Activated T-helper 1 cell treated with anti-CD3 and anti-CD28 coated beads, Interleukin-2, amount 50 U/mL, for 16 hours (primary cell): ENCODE measurements at places on chromosomes 7 and 10.

DNA sequence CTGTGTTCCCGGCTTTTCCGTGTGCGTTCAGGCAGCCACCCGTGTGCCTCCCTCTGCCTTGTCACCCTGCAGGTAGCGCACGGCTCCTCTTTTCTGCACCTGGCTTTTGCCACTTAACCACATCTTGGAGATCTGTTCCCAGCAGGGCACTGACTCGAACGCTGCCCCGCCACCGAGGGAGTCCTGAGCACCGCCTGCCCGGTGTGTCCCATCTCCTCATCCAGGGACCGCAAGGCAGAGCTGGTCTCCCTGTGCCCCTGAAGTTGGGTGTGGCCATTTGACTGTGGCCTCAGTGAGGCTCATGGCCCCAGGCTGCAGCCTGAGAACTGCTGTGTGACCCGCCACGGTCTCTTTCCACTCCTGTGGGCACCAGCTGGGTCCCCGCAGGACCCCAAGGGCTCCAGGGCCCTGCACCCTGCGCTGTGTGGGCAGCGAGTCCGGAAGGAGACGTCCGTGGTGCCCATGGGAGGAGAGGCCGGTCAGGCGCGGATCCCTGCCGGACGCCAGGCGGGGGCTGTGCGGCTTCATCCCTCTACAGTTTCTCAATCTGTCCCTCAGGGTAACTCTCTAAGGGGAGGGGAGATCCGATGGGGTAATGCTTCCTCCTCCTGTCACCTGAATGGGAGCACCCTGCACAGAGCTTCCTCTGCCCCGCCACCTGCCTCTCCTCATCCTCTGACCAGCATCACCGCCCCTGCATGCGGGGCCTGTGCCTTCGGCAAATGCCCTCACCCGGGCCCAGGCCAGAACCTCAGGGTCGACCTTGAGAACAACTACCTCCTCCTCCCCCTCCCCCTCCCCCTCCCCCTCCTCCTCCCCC is 1.8 kb upstream of the INTS1 start:
- no peak for DNase-seq

DNA sequence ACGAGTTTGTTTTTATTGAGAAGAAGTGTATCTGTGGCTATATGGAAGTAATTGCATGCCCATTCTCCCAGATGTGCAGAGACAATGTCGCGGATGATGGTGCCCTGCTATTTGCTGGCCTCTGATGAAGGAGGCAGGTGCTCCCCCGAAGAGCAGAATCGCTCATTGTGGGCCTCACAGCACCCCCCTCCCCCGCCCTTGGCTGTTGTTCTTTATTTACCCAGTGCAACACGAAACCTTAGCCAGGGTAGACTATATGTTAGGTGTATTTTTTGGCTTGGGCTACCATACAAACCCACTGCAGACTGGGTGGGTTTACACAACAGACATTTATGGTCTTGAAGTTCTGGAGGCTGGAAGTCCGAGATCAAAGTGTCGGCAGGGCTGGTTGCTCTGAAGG is 3.4 kb upstream of the ADCY1 start:
- DNase-seq = no peak

DNA sequence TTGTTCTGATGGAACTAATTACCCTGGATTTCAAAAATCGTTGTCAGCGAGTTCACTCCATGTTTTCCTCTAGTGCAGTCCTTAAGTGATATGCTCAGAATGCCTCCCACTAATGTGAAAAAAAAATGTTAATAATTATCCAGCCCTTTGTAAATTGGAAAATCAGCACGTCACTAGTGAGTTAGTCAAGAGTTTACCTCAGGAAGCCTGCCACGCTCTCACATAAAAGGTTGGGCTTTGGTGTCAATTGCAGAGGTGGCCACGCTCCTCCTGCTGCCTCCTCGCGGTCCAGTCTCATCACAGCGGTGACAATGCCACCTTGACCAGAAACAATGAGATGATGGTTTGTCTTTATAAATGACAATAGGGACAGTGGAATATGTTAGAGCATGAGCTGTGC is 22.5 kb downstream of the UPP1 start:
- DNase-seq = no peak

DNA sequence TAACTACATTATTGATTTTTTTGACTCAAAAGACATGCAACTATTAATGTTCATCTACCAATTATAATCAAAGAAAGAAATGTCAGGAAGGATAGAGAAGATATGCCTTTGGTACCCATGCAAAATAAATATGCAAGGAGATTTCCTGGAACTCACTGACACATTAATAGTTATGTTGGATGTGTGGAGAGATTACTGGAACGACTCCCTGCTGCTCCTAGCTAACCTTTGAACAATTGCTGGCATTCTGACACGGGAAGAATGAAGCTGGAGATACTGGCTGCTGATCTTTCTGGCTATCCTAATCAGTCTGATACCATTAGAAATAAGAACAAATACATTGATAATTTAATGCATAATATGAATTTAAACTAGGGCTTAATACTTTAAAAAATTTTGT is 507.9 kb upstream of the NRG3 start:
- no peak for DNase-seq

DNA sequence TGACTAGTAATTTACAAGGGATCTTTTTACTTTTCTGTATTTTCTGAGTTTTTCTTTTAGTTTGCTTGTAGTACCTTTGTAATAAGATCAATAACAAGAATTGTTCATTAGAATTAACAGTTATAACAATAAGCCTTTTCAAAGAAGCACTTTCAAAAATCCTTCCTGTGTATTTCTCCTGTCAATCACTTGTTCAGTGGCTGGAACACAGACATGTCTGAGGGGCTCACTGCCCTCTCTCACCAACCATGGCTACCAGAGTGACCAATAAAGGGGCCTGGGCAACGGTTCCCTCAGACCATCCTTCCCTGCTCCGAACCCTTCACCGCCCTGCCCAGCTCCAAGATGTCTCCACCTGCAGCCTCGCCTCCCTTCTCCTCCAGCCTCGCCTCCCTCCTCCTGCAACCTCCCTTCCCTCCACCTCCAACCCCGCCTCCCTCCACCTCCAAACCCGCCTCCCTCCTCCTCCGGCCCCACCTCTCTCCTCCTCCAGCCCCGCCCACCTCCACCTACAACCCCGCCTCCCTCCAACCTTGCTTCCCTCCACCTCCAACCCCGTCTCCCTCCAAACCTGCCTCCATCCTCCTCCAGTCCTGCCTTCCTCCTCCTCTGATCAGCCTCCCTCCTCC is 353.4 kb downstream of the TNS3 start:
- no peak for DNase-seq
